Activated T-helper 1 cell treated with anti-CD3 and anti-CD28 coated beads, Interleukin-2, amount 50 U/mL, for 16 hours (primary cell): ENCODE measurements at places on chromosomes 5 and 9.

- no peak for DNase-seq
Measured at GRCh38 chr5:58998544-58998943, 415.7 kb downstream of the RAB3C start.

DNA sequence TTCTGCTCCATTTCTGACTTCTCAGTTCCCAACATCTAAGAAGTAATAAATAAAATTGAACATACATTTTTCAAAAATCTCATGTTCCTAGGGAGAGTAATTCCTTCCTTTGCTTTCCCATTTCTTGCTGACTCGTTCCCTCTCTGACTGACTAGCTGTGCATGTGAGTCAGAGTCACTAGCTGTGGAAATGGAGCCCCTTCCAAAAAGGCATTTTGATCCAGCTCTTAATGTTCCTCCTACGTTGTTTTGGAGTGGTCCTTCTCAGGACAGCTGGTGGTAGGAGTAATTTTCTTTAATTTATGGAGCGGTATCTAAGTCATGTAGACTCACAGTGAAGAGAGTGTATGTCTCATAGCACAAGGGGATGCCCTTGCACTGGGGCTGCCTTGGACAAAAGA lies 460.2 kb downstream of the GADD45G start:
- DNase-seq: no peak

- DNase-seq: no peak
Measured at GRCh38 chr9:133622555-133622954, 13.4 kb upstream of the FAM163B start.

DNA sequence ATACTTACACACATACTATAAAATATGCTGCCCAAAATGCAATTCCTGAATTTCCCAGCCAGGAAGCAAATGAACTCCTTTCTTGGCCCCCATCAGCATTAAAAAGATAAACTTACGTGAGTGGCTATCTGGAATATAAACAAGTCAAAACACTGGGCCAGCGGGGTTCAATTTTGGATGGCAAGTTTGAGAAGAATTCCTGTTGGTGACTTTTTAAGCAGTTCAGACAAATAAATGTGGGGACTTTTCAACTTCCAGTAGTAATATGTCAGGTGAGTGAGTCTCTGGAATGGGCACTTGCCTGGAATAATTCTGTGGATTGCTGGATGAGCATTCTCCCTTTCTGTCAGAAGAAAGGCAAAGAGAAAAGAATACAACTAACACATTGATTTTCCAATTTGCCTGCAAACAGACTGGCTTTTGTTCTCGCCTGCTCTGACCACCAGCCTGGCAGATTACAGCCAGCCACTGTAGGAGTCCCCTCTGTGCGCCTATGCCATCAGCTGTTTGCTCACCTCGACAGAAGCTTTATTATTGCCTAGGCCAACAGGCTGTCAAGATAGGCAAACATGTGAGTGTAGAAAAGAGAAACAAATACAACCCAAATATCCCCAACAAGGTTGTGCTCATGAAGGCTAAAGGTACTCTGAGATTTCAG lies 78.6 kb downstream of the MRPS27 start:
- no peak for DNase-seq

DNA sequence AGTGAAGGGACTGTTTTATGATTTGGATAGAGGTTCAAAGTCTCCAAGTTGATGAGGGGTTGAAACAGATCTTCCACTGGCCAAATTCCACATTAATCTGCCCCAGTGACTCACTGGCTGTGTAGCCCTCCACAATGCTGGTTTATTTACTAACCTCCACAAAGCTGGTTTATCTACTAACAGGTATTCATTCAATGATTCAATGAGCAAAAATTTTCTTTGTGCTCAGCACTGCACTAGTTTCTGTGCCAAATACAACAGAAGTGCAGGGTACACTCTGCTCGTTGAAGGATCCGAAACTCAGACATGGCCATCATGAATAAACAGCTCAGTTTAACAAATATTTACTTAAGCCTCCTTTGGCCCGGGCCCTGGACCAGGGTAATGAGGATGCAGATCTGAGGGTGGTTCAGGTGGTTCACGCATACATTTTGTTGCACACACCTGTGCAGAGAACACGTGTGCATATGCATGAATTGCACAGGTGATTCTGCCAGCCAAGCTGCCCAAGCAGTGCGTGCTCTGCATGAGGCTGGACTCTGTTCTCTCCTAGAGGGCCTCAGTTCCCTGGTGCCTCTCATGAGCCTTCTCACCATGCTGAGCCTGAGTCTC lies 71.0 kb downstream of the SH3PXD2B start:
- DNase-seq: no peak

DNA sequence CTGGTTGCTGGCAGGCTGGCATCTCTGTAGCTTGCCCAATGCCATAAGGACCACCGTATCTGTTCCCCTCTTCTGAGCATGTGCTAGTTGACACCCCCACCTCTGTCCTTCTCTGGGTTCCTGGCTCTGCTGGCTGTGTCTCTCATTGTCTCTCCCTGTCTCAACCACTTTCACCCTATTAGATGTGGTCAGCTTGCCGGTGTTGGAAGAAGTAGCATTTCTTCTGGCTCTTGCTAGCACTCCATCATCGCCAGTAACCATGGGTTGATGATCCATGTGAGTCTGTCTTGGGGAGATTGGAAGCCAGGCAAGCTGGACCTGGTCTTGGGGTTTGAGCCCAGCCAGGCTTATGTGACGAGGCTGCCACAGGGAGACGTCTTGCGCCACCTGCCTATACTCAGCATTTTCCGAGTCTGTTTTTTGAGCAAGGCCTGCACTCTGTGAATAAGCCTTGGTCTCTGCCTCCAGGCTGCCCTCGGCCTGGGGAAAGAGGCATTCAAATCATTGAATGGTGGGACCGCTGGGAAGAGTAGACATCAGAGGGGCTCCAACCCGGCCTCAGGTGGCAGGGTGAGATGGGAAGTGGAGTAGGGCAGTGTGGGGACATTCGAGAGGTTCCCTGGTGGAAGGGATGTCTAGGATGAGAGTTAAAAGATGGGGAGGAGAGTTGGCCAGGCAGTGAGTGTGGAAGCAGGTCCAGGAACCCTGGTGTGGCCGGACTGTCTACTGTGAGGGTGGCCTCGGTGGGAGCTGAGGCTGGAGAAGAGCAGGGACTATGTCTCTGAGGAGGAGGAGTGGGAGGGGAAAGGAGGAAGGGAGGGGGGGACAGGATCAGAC lies 74.3 kb downstream of the ZNF618 start:
- no peak for DNase-seq

DNA sequence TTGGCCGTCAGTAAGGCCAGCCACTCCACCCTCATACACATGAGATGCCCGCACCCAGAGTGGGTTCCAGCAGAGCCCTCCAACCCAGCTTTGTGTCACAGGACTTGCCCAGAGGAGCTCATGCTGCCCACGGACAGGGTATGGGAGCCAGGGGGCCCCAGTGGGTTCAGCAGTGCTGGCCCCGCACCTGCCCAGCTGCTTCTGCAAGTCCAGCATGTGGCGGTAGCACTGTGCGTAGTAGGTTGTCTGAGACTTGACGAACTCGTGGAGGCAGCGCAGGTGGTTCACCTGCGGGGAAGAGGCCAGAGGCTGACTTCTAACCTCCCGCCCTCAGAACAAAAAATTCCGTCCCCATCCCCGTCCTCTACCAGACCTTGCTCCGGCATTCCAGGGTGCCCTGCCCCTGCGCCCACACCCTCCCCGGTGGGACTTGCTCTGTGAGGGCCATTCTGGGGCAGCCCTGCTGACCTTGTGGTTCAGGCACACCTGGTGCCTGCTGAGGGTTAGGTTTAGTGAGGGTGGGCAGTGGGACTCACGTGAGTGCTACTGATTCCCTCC lies 18.5 kb downstream of the SH3GLB2 start:
- no peak for DNase-seq

GRCh38 chr5:29822521-29822920 lies 1371.0 kb upstream of the CDH6 start:
- no peak for DNase-seq

- DNase-seq: no peak
Measured at GRCh38 chr5:30040488-30041118, 1152.9 kb upstream of the CDH6 start.

GRCh38 chr9:127847178-127847510 lies 7.3 kb downstream of the ENG start:
- DNase-seq: no peak

- DNase-seq: no peak
Measured at GRCh38 chr9:99222416-99223270, 561 bp downstream of the SEC61B start.

DNA sequence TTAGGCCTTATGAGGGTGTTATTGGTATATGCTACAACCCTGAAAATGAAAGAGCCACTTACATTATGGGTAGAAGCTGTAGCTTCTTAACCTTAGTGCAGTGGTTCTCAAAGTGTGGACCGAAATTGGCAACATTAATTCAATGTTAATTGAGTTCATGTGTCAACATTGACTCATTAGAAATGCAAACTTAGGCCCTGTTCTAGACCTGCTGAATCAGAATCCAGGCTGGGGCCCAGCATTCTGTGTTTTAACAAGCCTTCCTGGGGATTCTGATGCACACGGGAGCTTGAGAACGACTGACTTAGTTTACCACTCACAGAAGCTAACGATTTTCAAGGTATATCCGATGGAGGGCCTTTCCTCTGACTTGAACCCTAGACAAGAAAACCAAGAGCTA lies 7.3 kb downstream of the VLDLR start:
- DNase-seq: no peak

DNA sequence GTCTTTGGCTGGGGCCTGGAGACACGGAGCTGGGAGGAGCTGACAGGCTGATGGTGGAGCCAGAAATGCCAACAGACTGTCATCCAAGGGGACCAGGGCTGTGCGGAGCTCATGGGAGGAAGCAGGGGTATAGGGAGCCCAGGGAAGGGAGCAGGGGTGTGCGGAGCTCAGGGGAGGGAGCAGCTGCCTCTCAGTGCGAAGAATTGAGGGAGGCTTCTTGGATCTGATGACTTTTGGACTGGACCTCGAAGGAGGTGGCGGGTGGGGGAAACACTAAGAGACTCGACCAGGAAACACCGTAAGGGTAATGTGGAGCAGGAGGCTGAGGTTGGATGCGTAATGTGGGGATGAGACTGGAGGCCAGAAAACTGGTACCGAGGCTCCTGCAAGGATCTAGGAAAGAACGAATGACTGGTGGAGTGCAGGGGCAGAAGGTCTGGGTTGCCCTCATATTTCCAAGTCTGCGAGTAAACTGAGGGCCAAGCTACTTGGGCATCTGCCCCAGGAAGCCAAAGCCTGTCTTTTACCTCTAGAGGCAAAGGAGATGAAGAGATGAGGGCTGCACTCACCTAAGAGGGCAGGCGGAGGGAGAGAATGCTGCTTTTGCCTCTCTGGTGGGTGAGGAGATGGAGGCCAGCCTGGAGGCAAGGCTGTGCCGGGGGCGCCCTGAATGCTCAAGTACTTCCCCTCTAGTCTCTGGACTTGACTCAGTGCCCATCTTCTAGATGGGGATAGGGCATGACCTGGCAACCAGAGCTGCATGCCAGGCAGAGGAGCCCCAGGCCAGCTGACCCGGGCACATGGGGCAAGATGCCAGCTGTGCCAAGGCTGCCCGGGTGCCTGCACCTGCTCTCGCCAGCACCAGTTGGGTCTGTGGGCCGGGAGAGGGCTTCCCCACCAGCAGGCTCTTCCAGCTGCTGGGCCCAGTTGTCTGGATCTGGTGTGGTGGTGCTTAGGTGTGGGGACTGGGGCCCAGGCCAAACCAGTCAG lies 2.3 kb downstream of the PTGS1 start:
- no peak for DNase-seq

DNA sequence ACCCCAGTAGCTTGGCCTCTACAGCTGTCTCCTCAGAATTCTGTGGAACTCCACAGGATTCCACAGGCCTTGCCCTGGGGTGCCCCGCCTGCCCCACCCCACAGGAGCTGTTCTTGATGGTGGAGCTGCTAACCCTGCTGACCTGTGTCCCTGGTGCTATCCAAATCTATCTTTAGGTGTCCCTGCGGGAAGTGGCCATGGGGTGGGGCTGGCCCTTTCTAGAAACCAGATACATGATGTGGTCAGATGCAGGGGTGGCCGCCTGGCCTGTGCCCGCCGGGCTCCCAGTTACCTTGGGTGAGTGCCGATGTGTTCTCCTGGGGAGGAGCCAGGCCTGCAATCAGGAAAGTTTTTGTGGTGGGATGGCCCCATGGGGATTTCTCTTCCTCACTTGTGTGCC lies 34.2 kb downstream of the WNK2 start:
- no peak for DNase-seq

- DNase-seq: no peak
Measured at GRCh38 chr9:111925784-111926183, 29.2 kb downstream of the UGCG start.

- no peak for DNase-seq
Measured at GRCh38 chr9:132712753-132713152, 42.5 kb downstream of the GTF3C4 start.

- DNase-seq: no peak
Measured at GRCh38 chr5:1414311-1415058, 30.8 kb downstream of the SLC6A3 start.

DNA sequence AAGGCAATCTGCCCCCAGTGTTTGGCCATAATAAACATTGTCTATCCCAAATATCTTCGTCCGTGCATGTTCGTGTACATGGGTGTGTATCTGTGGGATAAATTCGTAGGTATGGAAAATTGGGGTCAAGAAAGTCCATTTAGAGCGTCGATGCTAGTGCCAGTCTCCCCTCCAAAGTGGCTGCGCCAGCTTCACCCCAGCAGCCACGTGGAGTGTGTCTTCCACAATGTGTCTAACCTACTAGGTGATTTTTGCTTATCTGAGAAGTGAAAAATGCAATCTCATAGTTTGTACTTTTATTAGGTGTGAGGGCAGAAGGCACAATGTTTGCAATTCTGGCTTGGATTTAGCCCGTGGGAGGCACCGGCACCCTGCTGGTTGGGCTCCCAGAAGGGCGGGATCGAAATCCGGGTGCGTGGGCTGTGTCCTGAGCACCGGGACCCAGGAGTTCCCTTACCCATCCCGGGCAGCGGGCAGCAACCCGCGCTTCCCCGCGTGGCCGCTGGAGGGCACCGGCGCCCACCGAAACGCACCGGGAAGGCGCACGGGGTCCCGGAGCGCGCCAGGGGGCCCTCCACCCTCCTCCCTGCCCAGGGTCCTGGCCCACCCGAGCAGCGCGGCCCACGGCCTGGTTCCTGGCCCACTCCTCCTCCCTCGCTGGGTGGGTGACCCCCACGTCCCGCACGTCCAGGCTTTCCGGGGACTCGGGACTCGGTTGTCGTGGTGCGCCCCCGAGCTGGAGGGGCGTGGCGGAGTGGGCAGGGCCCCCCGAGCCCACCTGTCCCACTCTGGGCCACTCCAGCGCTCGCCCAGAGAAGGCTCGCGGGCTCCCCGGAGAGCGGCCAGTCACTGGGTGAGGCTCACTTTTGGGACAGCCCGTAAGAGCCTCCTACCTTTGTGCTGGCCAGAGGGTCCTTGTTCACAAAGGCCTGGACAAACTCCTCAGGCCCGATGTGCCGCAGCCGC lies 55.4 kb upstream of the RNF130 start:
- no peak for DNase-seq

DNA sequence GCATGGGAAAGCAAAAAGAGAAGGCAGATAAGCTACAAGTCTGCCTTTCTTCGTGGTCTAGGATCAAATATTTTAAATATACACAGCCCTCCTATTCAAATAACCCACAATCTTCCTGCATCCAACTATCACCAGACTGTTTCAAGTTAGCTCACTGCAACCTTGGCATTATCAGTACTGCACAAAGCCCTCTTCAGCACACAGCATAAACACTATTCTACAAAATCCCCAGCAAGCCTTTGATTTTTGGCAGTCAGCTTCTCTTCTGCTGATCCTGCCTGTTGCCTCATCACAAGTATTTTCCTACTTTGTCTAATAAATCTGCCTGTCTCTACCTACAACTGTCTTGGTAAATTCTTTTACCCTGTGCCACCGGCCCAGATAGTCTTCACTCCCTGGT lies 142.9 kb downstream of the COX7C start:
- no peak for DNase-seq

- DNase-seq: no peak
Measured at GRCh38 chr5:61486476-61486875, 154.4 kb downstream of the ZSWIM6 start.

GRCh38 chr5:137828180-137828579 lies 39.5 kb upstream of the MYOT start:
- no peak for DNase-seq
